ENCODE measurements at places on chromosomes 6 and 20. TPM values are rescaled to one million over a fixed set of nuclear protein-coding genes. Genes with fewer than 3 reads are reported as not detected.

Gene GPR6
- total RNA-seq, result not detected

DNA sequence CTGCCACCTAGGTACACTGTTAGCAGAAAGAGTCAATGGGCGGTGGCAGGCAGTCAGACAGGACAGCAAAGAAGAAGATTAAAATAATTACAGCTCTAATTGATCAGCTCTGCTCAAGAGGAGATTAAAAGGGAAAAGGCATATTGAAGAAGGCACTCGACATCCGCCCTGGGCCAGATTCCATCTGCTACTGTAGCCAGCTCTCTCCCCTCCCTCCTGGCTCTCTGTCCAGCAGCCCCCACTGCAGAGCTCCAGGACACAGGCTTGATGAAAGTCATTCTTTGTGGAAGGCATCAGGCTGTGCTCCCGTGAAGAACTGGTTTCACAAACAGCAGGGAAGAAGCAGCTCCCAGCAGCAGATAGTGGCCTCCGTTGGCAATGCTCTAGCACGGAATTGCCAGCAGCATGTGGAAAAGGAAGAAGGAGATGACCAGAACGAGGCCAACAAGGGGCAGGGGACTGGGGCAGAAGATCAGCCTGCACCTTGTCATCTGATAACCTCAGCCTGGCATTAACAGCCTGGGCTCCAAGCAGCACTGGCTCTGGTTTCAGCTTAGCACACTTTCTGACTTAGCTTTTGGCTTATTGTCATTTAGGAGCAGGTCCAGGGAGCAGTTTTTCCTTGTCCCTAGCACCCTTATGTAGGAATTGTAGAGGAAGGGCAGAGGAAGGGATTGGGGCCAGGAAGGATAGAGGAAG is 465.9 kb downstream of the KIF16B start:
- no peak for DNase-seq

Gene PHACTR3
- 1.6 TPM for total RNA-seq

DNA sequence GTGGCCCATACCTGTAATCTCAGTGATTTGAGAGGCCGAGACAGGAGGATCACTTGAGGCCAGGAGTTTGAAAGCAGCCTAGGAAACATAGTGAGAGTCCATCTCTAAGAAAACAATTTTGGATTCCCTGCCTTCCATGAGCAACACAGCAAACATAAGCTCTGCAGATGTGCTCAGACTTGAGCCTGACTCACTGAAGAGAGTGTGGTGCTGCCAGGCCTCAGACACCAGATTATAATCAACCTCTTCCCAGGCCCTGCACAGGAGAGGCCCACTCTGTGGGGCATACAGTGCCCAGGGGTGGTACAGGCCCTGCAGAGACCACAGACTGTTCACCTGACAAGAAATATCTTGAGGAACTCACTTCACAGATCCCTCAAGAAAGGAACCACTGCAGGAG is 19.9 kb downstream of the HLA-DPB1 start:
- DNase-seq, result no peak

DNA sequence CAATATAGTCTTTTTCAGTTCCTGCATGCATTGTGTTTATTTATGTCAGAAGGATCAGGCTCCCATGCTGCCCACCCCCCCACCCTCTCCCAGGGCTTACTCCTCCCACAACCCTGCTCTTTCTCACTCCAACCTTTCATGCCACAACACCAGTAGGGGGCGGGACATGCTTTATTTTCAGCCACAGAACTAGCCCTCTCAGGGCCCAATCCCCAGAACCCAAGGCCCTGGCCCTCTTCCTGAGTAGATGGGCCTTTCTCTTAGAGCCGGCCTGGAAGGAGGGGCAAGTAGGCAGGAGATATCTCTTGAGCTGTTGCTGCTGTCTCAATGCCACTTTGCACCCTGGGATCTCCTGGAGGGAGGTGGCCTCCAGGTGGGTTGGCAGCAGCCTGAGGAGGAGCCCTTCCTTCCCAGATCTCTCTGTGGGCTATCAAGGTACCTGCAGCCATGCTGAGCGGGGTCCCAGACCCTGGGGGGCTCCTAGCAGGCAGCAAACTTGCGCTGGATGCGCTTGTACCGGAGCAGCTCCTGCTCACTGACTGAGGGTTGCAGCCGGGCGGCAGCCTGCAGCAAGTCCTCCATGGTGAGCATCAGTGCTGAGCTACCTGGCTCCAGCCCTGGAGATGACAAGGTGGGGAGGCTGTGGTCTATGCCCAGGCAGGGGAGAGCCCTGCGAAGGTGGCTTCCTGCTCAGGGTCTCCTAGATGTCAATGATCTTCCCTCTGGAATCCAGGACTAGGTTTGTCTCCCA is 3.5 kb downstream of the GNMT start:
- peak; percentile 27 for DNase-seq

Gene SLC22A7
- not detected for total RNA-seq

Gene TFAP2C
- total RNA-seq, result 9.0 TPM

DNA sequence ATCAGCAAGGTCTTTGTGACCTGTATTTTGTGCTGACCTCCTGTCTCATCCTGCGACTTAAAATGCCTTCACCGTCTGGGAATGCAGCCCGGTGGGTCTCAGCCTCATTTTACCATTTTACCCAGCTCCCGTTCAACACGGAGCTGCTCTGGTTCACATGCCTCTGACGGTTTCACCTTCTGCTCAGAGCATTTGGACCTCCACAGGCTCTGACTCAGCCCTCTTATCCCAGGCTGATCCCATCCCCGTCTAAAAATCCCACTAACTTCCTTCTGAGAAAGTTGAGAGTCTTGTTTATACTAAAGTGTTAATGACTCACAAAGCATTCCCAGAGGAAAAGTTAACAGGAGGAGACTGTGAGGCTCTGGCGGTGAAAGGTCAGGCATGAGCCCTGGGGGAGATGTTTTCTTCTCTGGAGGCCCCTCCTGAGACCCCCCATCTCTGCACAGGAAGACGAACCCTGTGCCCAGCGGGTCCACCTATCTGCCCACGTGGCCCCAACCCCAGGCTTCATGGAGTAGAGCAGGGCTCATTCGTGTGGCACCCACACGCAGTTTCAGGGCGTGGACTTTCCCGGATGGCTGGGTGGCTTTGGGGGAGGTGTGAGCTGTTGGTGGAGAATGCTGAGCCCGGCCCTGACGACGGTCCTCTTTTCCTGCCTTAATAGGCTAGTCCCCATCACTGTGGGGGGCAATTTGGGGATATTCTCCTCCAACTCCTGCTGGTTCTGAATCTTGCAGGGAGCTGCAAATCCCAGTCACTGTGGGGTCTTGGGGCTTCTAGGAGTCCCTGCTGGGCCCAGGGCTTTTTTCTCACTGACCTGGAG is 3.3 kb upstream of the BIRC7 start:
- no peak for DNase-seq

- no peak for DNase-seq
Observed at GRCh38 chr6:158815907-158816306, 3.3 kb downstream of the EZR start.

Gene FAM83C
- total RNA-seq, result not detected

Gene BNIP5
- total RNA-seq, result 12.2 TPM

Gene RFX6
- 1.1 TPM for total RNA-seq

Measured in transverse colon (tissue), 4 donors.